ENCODE measurements at places on chromosomes 6 and 20.

DNA sequence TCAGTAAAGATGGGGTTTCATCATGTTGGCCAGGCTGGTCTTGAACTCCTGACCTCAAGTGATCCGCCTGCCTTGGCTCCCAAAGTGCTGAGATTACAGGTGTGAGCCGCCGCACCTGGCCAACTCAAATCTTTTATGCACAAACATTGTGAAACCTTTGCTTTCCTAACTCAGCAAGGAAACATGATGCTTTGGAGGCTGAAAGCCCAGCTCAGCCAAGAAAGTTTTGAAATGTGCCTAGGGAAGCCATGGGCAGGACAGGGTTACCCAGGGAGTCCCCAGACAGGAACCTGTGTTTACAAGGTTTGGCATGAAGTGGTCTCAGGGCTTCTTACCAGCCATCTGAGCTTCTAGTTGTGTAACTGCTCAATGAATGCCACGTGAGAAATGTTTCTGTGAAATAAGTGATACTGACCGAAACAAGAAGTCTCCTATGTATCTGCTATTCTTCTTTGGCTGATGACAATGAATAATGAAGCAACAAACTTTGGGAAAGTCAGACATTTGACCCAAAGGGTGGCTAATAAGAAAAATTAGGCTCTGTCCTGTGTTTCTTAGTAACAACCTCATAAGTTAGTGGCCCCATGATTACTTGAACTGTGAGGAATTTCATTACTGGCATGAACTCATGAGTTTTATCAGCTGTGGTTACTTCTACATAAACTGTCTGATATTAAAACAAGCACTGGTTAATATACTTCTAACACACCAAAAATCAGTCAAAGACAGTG is 163.5 kb downstream of the KIF6 start:
- no peak for DNase-seq

- DNase-seq, result no peak
Observed at GRCh38 chr20:10402938-10403608, 30.9 kb downstream of the MKKS start.

- DNase-seq, result no peak
Observed at GRCh38 chr6:164826831-164827468, 482.5 kb downstream of the C6orf118 start.

GRCh38 chr6:151014404-151015100 is 149.1 kb downstream of the MTHFD1L start:
- no peak for DNase-seq

- no peak for DNase-seq
Observed at GRCh38 chr6:44096612-44097011, 30.6 kb downstream of the MRPL14 start.

DNA sequence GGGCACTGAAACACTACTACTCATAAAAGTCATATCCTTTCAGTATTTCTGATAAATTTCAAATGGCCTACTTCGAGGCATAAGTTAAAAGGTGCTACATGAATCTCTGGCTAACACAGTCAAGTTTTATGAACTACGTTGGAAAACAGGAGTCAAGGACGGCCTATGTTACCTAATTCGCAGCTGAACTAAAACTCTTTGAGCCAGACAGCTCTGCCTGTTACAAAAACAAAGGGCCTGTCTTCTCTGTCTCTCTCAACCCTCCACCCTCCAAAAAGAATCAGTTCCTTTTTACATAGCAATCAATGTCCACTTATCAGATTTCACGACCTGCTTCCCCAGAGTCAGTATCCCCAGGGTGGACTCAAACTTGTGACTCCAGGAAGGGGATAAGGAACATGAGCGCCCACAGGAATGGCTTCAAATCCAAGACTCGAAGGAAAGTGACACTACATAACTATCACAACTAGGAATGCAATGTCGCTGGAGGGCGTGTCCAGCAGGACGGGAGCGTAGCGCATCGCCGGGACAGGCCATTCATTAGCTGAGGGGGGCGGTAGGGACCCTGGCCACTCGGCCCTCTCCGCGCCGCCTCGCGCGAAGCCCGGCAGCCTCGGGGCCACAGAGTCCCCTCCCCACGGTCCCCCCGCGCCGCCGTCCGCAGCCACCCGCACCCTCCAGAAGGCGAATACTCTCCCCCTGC is 591 bp downstream of the IBTK start:
- DNase-seq, result no peak

- no peak for DNase-seq
Observed at GRCh38 chr20:38651562-38651961, 50.0 kb downstream of the ARHGAP40 start.

DNA sequence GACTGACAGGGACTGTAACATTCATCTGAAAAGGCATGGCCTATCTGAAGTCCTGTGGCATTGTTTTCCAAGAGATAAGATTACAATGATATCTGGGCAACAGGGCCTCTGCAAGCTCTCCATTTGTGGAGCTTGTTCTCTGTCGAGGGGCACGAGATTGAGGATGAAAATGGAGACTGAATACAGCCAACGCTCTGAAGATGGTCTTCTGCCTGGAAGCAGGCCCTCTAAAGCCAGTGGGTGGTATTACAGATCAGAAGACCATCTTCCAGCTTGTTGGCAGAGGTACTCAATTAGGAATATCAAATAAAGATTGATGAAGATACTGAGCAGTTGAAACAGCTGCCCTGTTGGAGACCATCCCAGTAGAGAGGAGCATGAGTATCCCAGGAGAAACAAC is 288.2 kb downstream of the CENPW start:
- no peak for DNase-seq

DNA sequence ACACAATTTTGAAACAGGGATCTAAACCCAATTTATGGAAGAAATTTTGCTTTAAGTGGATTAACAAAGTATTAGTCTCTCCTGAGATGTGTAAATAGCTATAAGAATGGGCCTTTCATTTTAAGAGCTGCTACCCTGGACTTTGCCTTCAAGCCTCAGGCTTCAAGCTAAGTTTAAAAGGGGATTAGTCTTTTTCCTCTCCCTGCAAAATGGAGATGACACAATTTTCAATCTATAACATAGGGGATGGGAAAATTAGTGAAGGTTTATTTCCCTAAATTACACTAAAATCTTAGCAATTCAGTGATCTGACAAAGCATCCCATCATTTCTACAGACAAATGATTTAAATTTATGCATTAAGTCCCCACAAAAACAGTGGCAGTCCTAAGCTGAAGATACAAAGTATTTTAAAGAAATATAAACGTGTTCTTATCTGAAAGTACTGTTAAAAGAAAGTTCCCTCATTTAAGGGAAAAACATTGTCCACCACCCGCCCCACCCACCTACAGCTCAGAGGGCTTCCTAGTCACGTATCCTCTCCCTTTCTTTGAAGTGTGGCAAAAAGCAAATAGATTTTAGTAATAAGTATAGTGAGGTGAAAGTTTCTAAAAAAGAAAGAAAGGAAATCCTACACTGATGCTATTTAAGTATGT is 14.5 kb downstream of the ARHGAP18 start:
- DNase-seq, result no peak

- DNase-seq, result no peak
Observed at GRCh38 chr6:43054206-43054943, 724 bp upstream of the CUL7 start.

DNA sequence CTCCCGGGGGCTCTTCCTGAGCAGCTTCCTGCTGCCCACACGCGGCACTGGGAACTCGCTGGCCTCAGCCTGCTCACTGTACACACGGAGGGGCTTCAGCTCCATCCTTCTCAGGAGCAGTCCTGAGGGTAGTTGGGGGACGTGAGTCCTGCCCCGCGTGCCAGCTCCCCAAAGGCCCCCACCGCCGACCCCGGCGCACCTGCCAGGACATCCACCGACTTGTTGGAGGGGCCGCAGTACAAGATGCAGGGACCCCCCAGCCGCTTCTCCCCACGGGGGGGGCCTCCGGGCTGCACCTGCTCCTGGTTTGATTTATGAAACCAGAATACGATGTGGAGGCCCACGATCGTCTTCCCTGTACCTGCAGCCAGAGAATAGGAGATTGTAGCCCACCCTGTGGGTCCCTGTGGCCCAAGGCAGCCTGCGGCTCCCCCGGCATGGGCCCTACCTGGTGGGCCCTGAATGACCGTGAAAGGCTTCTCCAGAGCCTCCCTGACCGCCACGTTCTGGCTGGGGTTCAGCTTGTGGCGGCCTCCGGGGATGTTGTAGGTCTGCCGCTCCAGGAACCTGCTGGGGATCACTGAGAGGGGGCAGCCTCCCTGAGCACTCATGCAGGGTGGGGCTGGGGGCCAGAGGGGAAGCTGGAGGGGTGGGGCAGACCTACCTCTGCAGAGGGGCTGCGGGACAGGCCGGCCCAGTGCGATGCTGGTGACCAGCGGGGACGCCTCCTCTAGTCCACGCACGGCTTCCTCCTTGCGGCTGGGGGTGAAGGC is 7.9 kb downstream of the FNDC11 start:
- no peak for DNase-seq

- DNase-seq, result peak; percentile 73
Observed at GRCh38 chr6:105642708-105643107, 239.8 kb upstream of the PREP start.

GRCh38 chr6:138523347-138524210 is 24.3 kb upstream of the NHSL1 start:
- DNase-seq, result no peak

DNA sequence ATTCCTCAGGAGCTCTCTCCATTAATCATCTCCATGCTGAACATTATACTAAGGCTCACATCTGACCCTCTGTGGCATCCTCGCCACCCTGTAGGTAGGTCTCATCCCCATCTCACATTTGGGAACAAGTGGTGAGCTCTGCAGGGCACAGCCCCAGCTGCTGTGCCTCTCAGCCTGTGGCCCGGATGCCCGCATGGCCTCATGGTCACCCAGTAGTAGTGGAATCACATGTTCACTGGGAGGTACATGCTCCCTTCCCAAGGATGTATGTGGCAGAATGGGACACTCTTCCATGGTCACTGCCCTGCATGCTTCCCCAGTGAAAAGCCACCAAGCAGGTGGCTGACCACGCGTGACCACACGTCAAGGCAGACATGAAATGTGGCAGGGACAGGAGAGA is 26.3 kb upstream of the APMAP start:
- no peak for DNase-seq

- DNase-seq, result no peak
Observed at GRCh38 chr20:41290804-41291389, 26.6 kb downstream of the ZHX3 start.

DNA sequence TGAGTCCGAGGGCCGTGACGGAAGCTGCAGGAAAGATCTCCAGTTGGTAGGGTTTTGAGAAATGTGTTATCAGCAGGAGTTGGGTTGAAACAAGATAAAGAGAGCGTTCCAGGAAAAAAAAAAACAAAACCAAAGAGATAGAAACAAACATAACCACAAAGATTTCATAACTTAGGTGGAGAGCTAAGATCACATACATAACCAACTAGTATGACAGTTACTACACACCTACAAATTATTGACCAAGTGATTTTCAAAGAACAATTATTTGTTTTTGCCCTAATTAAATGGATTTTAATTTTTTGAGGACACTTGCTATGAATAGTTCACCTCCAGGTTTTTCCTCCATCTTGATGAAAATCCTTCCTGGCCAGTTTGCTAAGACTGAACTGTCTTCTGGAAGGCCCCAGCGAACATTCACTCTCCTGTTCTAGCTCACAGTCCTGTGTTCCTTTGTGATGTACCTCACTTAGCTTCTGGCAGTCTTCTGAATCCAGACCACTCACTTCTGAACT is 69.4 kb downstream of the SNX9 start:
- DNase-seq, result no peak

- no peak for DNase-seq
Observed at GRCh38 chr20:5401277-5401875, 84.6 kb upstream of the PROKR2 start.

GRCh38 chr6:87968435-87969278 is 79.0 kb upstream of the SPACA1 start:
- DNase-seq, result no peak

DNA sequence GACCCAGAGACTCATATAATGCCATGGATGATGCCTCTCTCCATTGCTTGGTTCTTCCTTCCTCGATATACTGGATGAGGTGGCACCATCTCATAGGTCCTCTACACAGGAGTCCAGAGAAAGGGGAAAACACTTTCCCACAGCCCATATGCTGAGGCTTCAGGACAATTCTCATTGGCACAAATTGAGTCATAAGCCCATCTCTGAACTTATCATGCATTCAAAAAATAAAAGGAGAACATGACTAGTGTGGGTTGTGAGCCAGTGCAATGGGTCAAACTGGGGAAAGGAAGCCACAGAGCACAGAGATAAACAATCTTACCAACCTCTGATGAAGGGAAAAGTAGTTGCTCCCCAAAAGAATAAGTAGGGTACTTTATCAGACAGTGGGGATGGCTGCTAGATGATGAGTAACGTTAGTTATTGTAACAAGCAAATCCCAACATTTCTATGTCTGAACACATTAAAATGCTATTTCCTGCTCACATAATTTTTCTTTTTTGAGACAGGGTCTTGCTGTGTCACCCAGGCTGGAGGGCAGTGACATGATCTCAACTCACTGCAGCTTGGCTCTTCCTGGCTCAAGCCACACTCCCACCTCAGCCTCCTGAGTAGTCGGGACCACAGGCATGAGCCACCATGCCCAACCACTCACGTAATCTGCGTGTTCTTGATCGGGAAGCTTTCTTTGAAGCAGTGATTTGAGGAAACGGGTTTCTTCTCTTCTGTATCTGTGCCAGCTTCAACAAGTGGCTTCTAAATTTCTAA is 27.0 kb downstream of the SOD2 start:
- DNase-seq, result no peak

DNA sequence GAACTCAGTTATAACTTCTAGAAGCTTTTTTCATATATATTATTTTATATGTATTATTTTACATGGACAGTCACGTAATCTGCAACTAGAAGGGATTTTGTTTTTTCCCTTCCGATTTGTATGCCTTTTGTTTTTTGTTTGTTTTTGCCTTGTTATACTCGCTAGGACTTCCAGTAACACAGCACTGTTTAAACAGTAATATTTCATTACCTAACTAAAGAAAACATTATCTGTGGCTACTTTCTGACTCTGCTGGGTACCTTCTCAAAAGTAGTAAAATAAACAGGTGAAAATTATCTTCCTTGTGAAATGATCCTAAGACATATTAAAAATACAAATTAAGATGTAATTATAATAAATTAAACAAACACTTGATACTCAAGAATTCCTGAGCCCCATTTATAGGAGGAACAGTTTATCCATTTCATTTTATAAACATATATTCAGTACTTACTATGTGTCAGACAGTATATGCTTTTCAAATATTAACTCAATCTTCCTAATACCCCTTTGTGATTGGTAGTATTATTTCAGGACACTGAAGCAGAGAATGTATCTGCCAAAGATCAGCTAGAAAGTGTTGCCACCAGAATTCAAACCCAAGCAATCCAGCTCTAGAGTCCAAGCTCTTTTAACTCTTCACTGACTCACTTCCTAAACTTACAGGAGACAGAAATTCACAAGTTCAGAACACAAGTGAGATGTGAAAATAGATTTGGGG is 65.3 kb downstream of the MAP3K5 start:
- no peak for DNase-seq

- no peak for DNase-seq
Observed at GRCh38 chr6:155274106-155274505, 10.3 kb downstream of the CLDN20 start.
